ENCODE measurements at places on chromosomes 2 and 18.

DNA sequence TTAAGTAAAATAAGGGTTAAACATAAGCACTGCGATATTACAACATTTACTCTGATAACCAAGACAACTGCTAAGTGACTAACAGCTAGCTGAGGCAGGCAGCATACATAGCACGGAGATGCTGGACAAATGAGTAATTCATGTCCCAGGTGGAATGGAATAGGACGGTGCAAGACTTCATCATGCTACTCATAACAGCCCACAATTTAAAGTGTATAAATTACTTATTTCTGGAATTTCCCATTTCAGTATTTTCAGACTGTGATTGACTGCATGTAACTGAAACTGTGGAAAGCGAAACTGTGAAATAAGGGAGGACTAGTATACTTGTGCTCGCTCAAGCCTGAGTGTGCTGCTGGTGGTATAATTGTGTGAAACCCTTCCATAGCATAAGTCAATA, 12.9 kb downstream of the IER3IP1 start:
- DNase-seq, result no peak

- no peak for DNase-seq
These were observed 24.6 kb downstream of the CDH2 start for GRCh38 chr18:28152354-28152753.

- DNase-seq, result no peak
These were observed 77.5 kb upstream of the ZFP36L2 start for GRCh38 chr2:43303889-43304288.

DNA sequence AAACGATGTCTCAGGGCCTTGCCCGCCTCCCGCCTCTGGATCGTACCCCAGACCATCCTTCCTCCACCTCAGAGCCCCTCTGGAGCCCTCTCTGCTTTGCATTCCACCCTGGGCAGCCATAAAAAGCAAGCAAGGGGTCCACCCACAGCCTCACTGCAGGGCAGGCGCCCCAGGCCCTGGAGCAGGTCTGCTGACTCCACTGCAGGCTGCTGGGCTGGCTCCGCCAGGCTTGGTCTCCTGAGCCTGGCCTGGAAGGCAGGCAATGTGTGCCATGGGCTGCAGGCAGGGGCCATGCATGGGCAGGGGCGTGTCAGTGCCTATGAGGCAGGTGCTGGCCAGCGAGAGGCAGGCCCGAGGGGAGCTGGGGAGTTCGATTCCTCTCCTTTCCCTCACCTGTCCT, 186.0 kb downstream of the ANKRD30B start:
- DNase-seq, result no peak

DNA sequence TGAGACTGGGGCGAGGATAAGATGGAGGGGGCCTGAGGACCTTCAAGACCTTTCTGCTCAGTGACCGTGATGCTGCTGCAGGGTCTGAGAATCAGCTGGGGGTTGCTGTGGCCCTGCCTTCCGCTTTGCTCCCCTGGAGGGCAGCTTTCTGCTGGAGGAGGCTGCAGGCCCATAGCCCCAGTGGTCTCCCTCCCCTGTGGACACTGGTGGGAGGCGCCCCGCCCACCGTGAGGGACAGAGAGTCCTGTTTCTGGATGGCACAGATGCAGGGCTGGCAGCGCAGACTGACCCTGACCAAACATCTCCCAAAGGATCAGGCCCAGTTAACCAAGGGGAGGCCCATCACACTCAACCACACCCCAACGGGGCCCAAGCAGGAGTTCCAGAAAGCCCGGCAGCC, 42.8 kb downstream of the PLB1 start:
- DNase-seq, result no peak

DNA sequence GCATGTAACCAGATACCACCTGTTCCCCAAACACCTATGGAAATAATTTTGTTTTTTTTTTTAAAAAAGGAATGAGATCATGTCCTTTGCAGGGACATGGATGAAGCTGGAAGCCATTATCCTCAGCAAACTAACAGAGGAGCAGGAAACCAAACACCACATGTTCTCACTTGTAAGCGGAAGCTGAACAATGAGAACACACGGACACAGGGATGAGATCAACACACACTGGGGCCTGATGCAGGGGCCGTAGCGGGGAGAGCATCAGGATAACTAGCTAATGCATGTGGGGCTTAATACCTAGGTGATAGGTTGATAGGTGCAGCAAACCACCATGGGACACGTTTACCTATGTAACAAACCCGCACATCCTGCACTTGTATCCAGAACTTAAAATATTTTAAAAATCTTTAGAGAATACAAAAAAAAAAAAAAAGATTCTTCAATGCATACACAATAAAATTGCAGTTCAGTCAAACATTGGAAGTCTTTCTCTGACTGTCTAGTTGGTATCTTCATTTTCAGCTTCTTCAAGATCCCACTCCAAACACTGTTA, 11.6 kb upstream of the CASP10 start:
- DNase-seq, result no peak

DNA sequence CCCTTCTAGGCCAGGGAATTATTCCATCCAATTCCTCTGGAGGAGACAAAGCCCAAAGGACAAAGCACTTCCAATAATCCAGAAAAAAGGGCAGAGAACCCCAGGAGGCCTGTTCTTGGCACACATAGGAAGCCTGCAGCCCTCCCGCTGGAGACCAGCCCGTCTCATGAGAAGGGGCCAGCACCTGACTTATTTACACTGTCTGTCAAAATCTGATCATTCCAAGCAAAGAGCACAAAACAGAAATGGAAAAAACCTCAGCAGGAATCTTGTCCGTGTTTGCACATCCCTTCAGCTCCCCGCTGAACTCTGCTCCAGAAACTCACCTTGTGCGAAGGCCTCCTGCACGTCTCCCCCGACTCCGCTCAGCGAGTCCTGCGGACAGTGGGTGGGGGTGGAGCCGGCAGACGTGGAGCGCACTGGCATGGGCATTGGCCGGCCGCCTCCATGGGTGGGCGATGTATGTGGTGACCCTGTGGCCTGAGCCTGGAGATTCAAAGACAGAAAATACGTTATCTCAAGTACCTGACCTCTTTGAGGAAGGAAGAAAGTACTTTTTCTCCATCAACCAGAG, 46.2 kb upstream of the DNMT3A start:
- no peak for DNase-seq

DNA sequence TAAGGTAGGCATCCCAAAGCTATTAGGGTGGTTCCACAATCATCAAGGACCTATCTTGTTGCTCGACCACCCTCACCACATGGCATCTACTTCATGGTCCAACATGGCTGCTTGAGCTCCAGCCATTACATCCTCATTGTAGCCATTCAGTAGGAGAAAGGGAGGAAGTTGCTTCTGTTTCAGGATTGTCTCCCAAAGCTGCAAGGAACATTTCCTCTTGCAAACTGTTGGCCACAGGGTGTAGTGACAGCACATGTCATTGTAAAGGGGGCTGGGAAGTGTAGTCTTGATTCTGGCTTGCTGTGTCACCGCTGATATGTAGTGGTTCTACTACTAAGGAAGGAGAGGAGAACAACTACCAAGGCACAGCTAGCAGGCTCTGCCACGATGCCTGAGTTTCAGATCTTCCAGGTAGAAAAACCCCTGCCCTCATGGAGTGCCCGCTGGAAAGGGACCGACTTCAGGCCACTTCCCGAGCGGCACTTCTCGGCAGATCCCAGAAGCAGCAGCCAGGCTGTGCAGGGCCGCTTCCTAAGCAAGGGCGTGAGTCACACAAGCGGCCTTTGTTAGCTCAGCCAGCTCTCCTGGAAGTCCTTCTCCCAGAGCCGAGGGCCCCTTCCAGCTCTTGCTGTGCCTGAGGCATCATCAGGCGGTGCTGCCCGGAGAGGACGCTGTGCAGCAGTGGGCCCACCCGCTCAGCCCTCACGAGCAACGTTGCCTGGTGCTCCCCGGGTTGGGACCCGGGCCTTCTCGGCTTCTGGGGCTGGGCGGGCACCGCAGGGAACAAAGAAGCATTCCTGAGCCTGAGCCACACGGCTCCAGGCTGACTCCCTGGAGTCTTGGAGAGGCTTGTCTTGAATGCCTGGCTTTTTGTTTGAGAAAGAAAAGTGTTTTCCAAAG, 58.2 kb downstream of the HS6ST1 start:
- DNase-seq, result peak; percentile 69

Measured in AG09309 (cell line).